ENCODE measurements at places on chromosomes 3 and 15.
A peak's percentile ranks its signal among the peaks of the same experiment; 100 is the strongest.

DNA sequence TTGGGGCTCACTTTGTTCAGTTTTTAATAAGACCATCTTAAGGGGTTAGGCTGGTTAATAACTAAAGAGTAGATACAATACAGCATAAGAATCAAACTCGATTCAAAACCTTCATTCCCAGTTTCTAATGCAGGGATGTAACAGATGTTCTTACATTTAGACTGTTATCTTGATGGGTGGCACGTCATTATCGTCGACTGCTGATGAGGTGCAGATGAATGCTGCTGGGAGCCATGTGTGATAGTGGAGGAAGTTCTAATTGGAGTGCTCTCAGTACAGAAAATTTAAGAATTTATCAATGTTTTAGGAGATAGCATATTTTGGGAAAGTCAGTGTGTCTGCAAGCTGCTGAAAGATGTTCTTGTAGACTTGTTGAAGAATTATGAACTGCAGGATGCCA is 331.5 kb downstream of the PTPRG start:
- no peak for DNase-seq

DNA sequence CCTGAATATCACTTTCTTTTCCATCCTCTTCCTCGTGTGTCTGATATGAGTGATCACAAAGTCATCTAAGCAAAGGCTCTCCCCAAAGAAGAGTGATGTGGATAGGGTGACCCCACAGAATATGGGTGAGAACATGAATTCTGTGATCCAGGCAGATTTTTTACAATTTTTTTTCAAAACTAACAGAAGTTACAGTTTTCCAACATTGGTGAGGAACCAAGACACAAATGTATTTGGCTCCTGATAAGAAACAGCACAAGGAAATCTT is 27.0 kb downstream of the ANXA2 start:
- no peak for DNase-seq

DNA sequence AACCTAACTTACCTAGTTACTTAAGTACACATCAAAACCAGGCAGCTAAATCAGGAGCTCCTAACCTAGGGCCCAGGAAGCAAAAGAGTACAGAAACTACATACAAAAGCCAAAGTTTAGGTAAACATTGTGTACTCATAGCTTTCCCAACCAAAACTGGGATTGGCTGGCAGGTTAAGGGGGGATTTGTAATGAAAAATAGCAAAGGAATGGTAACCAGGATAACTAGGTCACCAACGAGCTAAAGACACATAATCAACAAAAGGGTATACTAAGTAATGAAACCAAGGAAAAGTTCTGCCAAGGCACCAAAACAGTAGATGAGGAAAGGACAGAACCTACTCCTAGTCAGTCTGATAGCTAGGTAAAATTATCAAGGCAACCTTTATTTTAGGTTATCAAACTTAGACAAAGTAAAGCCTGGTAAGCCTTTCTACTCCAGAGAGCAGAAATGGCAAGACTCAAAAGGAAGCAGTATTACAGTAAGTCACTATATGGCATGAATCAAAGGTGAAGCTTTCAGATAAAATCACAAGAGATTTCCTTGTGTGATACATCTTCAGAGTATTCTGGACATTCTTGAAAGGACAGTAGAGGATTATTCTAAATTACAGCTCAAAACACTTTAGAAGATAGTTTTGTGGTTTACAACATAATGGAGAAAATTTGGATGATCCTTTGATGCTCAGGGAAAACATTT is 10.2 kb downstream of the TRA2B start:
- no peak for DNase-seq

- no peak for DNase-seq
Measured at GRCh38 chr15:66241087-66241907, 12.3 kb downstream of the MEGF11 start.

- DNase-seq = peak; percentile 42
Measured at GRCh38 chr3:149657321-149657925, 402 bp downstream of the WWTR1 start.

DNA sequence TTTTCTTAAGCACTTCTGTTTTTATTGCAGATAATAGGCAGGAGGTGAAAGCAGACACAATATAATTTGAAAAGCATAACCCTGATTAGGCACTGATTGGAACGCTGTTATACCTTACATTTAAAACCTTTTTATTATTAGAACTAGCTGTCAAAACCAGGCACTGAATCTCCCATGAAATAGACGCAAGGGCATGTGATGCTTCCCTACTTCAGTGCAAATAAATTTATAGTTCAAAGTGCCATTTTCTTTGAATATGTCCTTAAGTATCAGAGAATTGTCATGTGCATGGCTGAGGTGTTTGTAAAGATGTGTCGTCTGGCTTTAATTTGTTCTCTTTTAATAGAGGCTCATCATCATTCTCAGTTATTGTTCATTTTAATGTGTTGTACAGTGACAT is 386.0 kb downstream of the NR2F2 start:
- no peak for DNase-seq

GRCh38 chr3:155859859-155860258 is 5.6 kb upstream of the SLC33A1 start:
- DNase-seq = no peak

DNA sequence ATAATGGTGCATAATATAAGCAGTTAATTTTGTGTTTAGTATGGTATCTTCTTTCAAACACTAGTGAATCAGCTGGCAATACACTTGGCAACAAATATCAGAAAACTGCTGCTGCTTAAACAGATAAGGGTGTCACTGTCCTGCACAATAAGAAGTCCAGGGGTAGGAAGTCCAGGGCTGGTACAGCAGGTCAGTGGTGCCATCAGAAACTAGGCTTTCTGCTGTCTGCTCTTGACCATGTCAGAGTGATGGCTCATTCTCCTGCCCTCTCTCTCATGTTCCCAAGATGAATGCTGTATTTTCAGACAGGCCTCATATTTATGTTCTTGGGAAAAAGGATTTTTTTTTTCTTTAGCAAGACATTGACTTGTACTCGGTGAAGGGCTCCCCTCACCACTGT is 9.2 kb upstream of the GRK7 start:
- no peak for DNase-seq

DNA sequence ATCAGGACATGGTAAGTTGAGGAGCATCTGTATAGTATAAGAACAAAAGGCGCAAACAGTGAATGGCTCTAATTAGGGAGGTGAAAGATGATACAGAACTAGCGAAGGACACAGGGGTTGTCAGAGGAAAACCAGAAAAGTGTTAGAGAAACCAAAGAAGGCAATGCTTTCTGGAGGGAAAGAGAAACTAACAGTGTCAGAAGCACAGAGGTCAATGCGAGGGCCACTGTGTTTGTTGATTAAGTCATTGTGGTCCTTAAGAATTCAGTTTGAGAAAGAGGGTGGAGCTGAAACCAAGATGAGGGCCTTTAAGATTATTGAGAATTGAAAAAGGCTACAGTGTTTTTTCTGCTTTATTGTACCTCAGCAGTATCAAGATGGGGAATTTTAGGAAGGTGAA is 28.8 kb downstream of the ATG7 start:
- no peak for DNase-seq

DNA sequence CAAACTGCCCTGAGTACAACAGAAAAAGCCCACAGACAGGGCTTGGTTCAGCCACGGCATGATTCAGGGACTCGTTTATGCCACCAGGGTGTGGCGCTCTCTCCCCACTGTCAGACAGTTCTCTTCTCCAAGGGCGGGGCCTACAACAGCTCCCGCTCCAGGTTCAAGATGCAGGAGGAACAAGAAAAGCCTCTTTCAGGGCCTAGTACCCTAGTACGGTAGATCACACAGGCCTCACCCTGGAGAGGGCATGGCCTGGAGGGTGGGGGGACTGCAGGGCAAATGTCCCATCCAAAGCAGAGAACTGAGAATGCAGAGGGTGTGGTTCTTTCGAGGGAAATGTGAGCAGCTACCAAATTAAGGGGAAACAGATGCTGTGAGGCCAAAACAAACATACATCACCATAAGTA is 12.0 kb downstream of the MESD start:
- no peak for DNase-seq

GRCh38 chr3:140363801-140364200 is 314.1 kb upstream of the TRIM42 start:
- no peak for DNase-seq
